ENCODE measurements at places on chromosomes 1 and 21.

DNA sequence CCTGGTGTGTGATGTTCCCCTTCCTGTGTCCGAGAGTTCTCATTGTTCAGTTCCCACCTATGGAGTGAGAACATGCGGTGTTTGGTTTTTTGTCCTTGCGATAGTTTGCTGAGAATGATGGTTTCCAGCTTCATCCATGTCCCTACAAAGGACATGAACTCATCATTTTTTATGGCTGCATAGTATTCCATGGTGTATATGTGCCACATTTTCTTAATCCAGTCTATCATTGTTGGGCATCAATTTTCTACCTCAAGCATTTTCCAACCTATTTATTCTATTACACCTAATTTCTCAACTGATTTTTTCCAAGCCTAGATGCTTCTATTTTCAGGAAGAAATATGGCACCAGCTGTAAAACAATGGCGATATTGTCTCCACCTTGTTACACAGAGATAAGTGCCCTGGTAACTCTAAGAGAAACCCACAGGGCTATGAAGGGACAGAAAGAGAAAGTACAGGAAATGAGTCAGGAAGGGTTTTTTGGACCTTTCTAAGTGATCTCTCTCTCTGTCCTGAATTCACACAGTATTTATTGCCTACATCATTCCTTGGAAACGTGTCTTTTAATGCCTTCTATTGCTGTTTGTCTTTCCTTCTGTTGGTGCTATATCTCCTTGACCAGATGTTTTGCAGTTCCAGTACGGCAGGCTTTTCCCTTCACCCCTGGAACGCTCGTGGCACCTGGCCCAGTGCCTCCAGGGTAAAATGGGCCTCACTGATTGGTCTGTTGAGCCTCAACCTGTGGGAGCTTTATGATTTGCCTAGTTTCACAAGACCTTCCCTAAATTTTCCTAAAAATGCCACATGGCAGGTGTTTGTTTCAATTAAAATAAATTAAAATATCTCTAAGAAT, 14.6 kb upstream of the JAK1 start:
- no peak for DNase-seq

DNA sequence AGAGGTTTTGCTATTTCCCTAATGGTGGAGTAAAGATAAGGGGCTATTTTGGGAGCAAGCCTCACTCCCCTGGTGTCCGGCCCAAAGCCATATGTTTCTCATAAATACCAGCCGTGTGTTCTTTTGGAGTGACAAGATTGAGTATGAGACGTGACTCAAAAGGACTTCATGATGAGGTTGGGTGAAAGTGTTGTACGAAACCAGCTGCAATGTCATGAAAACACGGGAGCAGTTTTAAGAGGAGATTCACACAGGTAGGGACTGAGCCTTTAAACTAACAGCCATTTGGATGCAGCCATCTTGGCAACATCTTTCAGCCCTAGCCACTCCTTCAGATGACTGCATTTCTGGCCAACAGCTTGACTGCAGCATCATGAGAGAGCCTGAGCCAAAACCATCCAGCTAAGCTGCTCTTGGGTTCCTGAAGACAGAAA, 532.3 kb upstream of the USP24 start:
- no peak for DNase-seq

GRCh38 chr1:228343191-228343661, 63.4 kb downstream of the TRIM11 start:
- DNase-seq = no peak

DNA sequence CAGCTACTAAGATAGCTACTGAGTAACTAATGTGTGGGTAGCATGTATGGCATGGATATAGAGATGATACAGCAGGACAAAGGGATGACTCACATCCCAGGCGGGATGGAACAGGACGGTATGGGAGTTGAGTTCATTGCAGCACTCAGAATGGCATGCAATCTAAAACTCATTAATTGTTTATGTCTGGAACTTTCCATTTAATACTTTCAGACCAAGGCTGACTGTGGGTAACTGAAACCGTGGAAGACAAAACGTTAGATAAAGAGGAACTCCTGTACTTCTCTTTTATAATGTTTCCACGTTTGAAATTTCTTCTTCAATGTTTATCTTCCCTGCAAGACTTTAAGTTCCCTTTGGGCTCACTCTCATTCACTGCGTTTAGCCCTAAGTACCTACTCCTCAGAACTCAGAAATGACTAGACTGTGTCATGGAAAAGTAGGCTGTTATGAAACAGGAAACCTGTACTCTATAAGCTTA, 151.9 kb downstream of the MAGI3 start:
- no peak for DNase-seq

DNA sequence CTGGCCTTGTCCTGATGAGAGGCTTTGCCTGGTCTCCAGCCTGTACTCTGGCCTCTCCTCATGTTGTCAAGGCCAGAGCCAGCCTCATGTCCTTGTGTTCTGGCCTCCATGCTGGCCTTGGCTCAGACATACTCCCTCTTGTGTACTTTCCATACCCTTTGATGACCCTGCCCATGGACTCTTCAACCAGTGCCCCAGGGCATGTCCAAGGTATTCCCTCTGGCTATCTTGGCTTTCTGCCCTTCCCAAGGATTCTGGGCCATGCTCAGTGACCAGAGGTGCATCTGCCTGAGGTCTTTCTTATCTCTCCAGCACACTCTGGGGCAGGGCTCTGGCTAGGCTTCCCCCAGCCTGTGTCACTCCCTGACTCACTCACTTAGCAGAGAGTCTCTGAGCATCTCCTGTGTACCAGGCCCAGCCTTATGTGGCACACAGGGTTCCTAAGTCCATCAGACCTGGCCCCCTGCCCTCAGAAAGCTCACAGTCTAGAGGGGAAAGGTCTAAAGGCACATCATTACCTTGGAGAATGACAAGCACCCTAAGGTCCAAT, 141.4 kb upstream of the GRIK3 start:
- DNase-seq = no peak

DNA sequence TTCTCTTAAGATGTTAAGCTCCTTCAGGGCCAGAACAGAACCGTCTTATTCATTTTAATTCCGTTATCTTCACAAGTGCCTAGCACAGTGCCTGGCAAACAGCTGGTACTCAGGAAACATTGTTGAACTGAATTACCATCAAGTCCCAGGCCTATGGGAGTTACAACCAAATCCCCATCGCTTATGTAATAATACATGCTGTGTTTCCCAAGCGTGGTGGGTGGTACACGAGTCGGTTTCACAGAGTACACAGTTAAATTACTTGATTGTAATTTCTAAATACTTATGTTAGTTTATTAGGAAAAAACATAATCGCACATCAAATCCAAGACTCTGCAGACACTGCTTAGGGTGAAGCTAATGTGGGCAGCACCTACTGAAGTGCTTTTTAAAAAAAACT, 1.0 kb downstream of the ANGEL2 start:
- DNase-seq = peak; percentile 26

DNA sequence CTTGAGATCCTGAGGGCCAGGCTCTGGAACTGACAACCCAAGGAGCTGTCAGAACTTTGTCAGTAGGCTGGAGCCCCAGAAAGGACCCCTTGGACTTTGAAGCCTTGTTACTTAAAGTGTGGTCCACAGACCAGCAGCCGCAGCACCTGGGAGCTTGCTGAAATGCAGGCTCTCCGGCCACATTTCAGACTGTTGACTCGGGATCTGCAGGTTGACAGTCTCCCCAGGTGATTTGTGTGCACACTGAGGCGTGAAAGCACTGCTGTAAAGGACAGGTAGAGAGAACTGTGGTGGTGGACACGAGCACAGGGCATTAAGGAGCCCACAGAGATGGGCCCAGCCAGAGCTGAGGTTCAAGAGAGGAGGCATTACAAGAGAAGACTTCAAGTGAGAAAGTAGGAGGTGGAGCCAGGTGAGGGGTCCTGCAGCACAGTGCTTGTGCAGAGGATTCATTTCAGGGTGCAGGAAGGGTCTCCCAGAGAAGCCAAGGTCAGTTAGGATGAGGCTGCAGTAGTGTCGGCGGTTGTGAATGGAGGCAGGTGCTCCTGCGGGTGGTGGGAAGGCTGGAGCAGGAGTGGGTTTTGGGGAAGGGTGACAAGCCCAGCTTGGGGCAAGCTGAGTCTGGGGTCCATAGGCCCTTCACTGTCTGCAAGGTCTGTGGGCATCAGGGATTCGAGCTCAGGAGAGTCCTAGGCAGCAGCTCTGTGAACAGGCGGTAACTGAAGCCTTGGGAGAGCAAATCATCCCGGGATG, 4.6 kb downstream of the HYI start:
- DNase-seq = no peak

DNA sequence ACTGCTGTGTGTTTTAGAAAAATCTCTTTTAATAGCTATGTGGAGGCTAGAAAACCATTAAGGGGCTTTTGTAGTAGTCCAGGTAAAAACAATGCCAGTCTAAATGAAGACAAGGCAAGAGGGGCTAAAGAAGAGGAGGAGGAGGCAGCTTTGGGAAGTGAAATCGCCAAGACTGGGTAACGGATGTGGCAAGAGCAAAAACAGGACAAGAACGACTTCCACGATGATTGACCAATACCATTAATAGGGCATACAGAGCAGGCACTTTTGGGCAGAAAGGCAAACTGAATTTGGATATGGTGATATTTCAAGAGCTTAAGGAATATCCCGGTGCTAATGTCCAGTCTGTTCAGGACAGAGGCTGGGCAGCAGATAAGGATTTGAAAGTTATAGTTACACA, 22.0 kb downstream of the COA6 start:
- no peak for DNase-seq

DNA sequence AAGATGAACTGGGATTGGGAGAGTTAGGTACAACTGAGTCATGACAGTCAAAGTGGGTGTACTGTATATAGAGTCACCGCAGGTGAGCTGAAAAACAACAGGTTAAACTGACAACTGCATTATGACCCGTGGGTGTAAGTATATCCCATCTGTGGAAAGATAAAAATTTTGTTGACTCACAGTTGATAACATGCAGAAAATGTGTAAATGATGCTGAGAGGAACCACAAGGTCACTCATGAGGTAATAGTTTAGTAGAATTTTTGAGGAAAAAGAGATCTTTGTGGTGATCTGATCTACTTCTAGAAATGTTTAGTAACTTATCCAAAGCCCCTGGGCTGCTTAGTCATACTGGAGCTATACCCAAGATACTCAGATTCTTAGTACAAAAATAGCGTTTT, 838 bp downstream of the OR2C3 start:
- DNase-seq = no peak

GRCh38 chr1:22626237-22627157, 9.9 kb upstream of the C1QA start:
- no peak for DNase-seq

- DNase-seq = no peak
These were observed 135.6 kb downstream of the ST6GALNAC3 start for GRCh38 chr1:76210160-76210559.

- DNase-seq = peak; percentile 29
These were observed 735 bp upstream of the BRINP3 start for GRCh38 chr1:190478149-190479049.

GRCh38 chr1:199843861-199844260, 183.6 kb upstream of the NR5A2 start:
- DNase-seq = no peak

GRCh38 chr1:1890506-1891348, at the start of gene GNB1:
TSS of gene GNB1 (minus strand) at chr1:1891087. CDS start at chr1:1825453, 65,634 bp downstream.
- DNase-seq = peak; percentile 88

- no peak for DNase-seq
These were observed 9.0 kb upstream of the CSF1 start for GRCh38 chr1:109901524-109902145.
